Astrocyte (in vitro differentiated cells and primary cell): ENCODE measurements at places on chromosomes 5 and 9. TPM values are rescaled to one million over a fixed set of nuclear protein-coding genes. Genes with fewer than 3 reads are reported as not detected.

DNA sequence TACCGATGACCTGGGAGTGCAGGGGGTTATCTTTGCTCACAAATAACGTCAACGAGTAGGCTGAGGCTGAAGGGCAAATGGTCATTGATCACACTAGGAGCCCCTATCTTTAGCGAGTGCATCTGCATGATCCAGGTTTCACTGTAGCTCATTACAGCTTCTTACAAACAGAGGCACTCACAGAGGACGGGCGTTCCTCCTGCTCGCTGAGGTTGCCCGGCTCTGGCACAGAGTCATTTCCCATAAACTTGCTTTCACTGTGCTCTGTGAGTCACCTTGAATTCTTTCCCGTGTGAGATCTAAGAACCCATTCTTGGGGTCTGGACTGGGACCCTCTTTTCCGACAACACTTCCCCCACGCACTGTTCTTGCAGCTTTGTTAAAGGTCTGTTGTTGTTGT lies 1.9 kb upstream of the PAEP start:
- no peaks in the 10 kb centered on the region for H3K27me3 ChIP-seq
- H3K4me1 ChIP-seq = no peaks in the 10 kb centered on the region
- H3K4me3 ChIP-seq = no peak overlapping the region
- no peak for DNase-seq
- no peaks in the 10 kb centered on the region for H3K36me3 ChIP-seq

- H3K36me3 ChIP-seq = no peaks in the 10 kb centered on the region
- H3K27me3 ChIP-seq = no peaks in the 10 kb centered on the region
- H3K4me3 ChIP-seq = no peak overlapping the region
- DNase-seq = no peak
- no peaks in the 10 kb centered on the region for H3K4me1 ChIP-seq
Observed at GRCh38 chr9:107261106-107261505, 22.0 kb upstream of the RAD23B start.

- H3K36me3 ChIP-seq = no peaks in the 10 kb centered on the region
- no peak overlapping the region for H3K4me3 ChIP-seq
- H3K4me1 ChIP-seq = no peaks in the 10 kb centered on the region
- H3K27me3 ChIP-seq = peaks cover 18% of the 10 kb centered on the region
- no peak for DNase-seq
Observed at GRCh38 chr5:133763744-133764143, 151.4 kb upstream of the FSTL4 start.

DNA sequence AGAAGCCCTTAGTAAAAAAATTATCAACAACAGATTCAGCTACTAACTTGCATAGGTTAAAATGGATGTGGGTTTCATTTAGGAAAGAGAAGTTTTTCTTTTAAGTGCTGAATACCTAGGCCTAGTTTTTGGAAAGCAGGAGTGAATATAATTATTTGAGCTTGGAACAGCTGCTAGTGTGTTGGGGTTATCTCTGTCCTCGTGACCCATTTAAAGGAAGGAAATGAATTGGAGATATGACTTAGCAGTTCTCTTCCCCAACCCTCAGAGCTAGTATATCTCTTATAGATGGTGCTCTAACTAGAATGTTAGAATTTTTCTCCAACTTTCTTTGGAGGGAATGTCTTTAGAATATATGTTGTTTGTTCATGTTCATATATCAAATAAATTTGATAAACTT lies 38.6 kb downstream of the ZNF366 start:
- H3K4me3 ChIP-seq = no peak overlapping the region
- no peaks in the 10 kb centered on the region for H3K36me3 ChIP-seq
- DNase-seq = no peak

DNA sequence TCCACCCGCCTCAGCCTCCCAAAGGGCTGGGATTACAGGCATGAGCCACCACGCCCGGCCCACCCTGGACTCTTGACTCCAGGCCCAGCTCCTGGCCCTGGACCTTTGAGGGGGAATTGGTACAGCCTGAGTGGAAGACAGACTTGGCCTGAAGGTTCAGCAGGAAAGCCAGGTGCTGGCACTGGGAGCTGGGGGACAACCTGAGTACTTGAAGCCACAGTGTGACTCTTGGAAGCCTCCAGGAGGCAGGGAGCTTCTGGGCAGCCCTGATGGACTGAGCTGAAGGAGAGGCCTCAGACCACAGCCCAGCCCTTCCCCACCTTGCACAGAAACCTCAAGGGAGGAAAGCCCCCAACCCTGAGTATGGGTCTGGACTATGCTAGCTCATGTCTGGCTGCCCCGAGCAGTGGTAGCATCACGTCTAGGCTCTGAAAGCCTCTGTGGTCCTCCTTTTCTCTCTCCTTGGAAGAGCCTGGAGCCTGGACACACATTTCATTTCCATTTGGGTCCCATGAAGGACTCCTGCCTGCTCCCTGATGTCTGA lies 54.1 kb downstream of the RASGEF1C start:
- no peaks in the 10 kb centered on the region for H3K4me1 ChIP-seq
- H3K36me3 ChIP-seq = no peaks in the 10 kb centered on the region
- peaks cover 4% of the 10 kb centered on the region for H3K27me3 ChIP-seq
- no peak overlapping the region for H3K4me3 ChIP-seq

- H3K36me3 ChIP-seq = no peaks in the 10 kb centered on the region
- peaks cover 45% of the 10 kb centered on the region for H3K4me1 ChIP-seq
- no peaks in the 10 kb centered on the region for H3K27me3 ChIP-seq
Observed at GRCh38 chr9:104905931-104906330, 22.0 kb downstream of the ABCA1 start.

DNA sequence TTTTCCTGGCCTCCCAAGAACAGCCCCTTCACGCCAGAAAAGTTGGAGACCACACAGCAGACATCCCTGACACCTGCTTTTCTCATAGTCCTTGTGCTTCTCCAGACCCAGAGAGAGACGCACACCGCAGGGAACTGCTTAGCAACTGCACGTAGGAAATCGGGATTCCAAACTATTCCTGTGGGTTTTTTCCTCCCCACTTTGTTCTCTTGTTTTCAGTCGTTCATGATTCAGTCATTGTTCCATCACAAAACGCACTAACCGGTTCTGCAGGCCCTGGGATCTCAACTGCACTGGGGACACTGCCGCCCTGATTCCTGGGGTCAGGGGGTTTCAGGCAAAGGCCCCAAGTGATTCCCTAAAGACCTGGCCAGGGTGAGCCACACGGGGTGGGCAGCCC lies 588.0 kb upstream of the KLF4 start:
- H3K27ac ChIP-seq = no peak overlapping the region
- H3K4me1 ChIP-seq = no peaks in the 10 kb centered on the region

Gene ADAMTS6
- 27.7 and 37.1 TPM in 2 replicates for total RNA-seq

Gene GPR151
- total RNA-seq = not detected in 2 replicates

- H3K27ac ChIP-seq = no peak overlapping the region
- no peaks in the 10 kb centered on the region for H3K4me1 ChIP-seq
- H3K36me3 ChIP-seq = no peaks in the 10 kb centered on the region
- H3K27me3 ChIP-seq = no peaks in the 10 kb centered on the region
Observed at GRCh38 chr5:2206293-2207108, 323.8 kb upstream of the IRX4 start.

DNA sequence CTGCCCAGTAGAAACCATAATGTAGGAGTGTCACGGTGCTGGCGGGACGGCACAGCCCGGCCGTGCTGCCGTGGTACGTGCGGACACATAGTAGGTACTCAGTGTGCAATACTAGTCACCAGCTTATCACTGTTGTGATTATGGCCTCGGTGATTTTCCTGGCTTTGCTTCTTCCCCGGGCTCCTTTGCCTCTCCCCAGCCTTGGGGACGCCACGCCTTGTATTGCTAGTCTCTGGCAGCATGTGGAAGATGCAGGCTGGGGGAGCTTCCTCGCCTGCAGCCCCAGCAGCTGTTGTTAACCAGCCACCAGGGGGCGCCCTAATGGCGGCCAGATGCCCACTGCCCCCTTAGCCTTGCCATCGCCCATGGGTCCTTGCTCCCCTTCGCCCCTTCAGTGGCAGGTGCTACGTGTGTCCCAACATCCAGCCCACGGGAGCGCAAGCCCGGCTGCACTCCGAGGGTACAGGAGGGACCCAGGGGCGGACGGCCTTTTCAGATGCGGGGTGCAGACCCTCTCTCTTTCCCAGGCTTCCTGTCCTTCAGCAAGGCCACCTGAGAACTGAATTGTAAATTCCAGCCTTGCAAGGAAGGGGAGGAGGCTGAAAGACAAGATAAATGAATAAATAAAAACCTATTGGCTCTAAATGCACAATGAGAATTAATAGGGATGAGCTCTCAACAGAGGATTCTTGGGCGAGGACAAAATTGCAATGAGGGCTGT lies 8.0 kb downstream of the NTNG2 start:
- no peak overlapping the region for H3K4me3 ChIP-seq
- H3K27ac ChIP-seq = no peak overlapping the region
- peaks cover 29% of the 10 kb centered on the region for H3K27me3 ChIP-seq
- H3K4me1 ChIP-seq = peaks cover 3% of the 10 kb centered on the region
- no peaks in the 10 kb centered on the region for H3K36me3 ChIP-seq
- DNase-seq = peak; percentile 22

- no peak overlapping the region for H3K4me3 ChIP-seq
- H3K36me3 ChIP-seq = no peaks in the 10 kb centered on the region
- no peak overlapping the region for H3K27ac ChIP-seq
- DNase-seq = no peak
- no peaks in the 10 kb centered on the region for H3K27me3 ChIP-seq
Observed at GRCh38 chr5:31173614-31174013, 19.9 kb upstream of the CDH6 start.

Gene RPS14
- 1,823 and 2,054 TPM in 2 replicates for total RNA-seq

- no peak overlapping the region for H3K27ac ChIP-seq
- H3K4me1 ChIP-seq = peaks cover 7% of the 10 kb centered on the region
- no peak overlapping the region for H3K4me3 ChIP-seq
- H3K27me3 ChIP-seq = no peaks in the 10 kb centered on the region
- DNase-seq = peak; percentile 57
Observed at GRCh38 chr5:122870219-122870856, 24.9 kb downstream of the SNX24 start.

Gene PTGS1
- 0.23 and 0.41 TPM in 2 replicates for total RNA-seq

Gene PCDHA9
- 0.95 and 1.1 TPM in 2 replicates for total RNA-seq

DNA sequence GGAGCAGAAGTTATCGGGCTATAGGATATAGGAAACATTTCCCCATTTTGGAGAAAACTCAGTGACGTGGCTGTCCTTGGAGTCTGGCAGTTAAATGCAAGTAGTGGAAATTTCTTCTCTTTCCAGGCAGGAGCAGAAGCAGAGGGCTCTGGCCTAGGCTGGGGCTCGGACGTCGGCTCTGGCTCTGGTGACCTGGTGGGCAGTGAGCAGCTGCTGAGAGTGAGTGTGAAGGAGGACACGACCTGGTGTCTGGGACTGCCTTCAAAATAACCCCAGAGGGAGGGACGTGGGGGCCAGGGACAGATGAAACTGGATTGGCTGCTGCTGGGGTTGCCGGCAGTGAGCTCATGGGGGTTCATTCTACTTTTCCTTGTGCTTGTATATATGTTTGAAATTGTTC lies 79.5 kb downstream of the COL15A1 start:
- no peaks in the 10 kb centered on the region for H3K27me3 ChIP-seq
- H3K4me1 ChIP-seq = peaks cover 19% of the 10 kb centered on the region
- no peaks in the 10 kb centered on the region for H3K36me3 ChIP-seq
- H3K27ac ChIP-seq = no peak overlapping the region

GRCh38 chr5:33330992-33331391 lies 109.8 kb upstream of the TARS1 start:
- no peak overlapping the region for H3K27ac ChIP-seq
- H3K27me3 ChIP-seq = no peaks in the 10 kb centered on the region
- no peak overlapping the region for H3K4me3 ChIP-seq
